Stimulated activated CD8-positive, alpha-beta memory T cell treated with anti-CD3 and anti-CD28 coated beads, Interleukin-7, amount 100 ng/mL, for 1 hour (primary cell): ENCODE measurements at places on chromosomes 2 and 18.

DNA sequence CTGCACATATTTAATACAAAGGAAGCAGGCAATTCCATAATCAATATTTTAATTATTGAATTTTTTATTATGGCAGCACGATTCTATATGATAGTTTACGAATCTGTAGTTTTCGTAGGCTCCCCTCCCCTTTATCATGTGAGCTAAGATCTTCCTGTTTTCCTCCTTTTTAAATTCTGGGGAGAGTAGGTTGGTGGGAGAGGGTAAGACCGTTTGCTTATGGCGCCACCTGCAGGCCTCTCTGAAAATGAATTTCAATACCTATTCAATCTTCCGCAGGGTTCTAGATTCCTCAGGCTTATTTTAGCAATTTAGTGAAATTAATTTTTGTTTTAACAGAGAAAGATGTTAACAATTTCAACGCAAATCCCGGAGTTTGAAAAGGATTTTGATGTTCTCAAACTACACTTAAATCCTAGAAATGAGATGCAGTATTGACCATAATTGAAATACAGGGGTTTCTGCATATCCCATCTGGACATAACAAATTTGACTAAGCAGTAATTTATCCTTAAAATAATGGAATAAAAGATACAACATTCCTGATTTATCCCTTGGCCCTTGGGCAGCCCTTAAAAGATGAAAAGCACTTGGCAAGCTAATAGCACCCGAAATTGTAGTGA is 12.8 kb upstream of the GBX2 start:
- no peak for DNase-seq

- no peak for DNase-seq
Measured at GRCh38 chr2:33038230-33038629, 91.5 kb downstream of the LTBP1 start.

DNA sequence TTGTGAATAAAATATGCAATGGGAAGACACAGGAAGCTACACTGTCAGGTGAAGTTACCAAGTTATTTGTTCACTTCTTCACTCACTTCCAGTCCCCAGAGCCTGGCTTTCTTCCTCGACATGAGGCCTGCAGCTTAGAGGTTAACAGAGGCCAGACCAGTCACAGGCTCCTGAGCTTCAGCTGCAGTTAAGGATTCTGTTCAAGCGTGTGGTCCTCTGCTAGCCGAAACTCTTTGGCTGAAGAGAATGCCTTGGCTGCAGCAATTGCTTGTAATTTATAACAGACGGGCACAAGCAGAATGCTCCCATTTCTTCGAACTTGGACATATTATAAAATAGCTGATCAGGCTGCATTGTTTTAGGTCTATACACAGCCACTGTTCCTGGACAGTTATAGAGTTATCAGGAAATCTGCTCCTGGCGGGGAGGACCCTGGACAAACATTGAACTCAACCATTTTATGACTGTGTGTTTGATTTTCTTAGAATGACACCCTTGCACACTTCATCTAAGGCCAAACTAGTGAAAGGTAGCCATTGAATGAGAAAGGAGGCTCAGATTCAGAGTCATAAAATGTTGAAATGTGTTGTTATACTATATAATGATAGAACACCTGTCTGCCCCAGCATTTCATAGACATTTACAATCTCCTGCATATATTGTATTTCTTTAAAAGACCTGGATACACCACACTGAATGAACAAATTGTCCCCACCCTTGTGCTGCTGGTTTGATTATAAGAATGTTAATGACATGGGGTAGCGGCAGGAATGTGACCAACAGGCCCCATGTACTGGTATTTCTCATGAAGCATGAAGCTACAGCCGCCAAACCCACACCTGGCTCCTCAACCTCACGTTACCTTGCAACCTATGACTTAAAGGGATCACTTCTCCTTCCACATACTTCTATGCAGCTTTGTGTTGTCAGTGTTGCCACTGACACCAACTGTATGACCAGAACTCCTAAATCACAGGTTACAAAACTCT is 153.6 kb downstream of the TDRD15 start:
- DNase-seq: no peak

DNA sequence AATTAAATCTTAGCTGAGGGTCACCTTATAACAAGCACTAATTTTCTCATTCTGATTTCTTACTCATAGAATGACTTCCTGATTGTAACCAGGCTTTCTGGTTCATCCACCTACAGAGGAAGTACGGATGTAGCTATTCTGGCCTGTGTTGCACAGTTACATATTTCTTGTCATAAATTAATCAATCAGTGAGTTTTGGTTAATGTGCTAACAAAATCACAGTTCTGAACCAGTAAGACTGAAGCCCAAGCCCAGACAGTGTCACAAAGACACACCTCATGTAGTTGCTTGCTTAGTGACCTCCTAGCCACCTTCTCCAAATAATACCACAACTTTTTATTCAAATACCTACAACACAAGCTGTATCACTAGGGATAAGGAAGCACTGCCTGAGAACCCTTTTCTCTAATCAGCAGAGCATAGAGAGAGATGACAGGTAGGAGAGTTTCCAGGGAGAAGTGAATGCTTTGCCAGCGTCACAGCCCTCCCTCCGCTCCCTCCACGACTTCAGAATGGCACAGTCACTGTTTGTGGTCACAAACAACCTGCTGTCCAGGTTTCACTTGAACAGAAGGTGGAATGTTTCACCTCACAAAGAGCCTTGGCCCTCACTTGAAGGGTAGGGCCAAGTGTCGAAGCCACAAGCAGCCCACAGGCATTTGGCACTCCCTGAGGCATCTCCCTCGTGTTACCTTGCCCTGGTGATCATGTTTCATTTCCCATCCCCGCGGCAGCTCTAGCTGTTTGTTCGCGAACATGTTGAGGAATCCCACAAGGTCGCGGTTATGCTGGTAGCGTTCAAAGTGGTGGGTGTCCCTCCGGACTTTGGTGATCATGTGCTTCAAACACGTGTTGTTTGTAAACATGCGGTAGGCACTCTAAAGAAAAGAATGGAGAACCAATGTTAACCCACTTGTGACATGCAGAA is 120.8 kb upstream of the STK17B start:
- no peak for DNase-seq

DNA sequence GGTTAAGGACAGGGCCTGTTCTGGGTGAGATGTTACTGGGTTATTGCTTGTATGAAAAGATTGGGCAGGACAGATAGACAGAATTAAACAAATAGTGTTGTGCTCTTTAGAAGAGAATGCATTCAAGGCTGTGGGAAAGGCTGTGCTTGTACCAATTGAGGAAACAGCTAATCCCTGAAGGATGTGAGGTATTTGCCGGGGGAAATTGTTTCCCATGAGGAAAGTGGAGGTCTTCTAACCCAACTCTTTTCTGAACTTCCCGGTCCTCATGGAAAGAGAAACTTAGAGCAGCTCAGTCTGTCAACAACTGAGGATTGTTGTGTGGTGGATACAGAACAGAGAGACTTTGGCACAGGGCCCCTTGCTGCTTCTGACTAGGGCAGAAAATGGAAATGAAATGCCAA is 9.5 kb downstream of the SLC1A4 start:
- no peak for DNase-seq

DNA sequence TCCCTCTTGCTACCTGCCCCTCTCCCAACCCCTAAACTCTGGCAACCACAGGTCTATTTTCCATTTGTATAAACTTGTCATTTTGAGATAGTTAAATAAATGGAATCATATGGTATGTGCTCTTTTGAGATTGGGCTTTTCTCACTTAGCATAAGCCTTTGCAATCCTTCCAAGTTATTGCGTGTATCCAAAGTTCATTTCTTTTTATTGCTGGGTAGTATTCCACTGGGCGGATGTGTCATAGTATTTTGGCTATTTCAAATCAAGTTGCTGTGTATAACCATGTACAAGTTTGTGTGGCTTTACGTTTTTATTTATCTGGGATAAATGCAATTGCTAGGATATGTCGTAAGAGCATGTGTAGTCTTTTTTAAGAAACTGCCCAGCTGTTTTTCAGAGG is 55.5 kb upstream of the CUL3 start:
- no peak for DNase-seq
